ENCODE measurements at places on chromosomes 13 and 19.

DNA sequence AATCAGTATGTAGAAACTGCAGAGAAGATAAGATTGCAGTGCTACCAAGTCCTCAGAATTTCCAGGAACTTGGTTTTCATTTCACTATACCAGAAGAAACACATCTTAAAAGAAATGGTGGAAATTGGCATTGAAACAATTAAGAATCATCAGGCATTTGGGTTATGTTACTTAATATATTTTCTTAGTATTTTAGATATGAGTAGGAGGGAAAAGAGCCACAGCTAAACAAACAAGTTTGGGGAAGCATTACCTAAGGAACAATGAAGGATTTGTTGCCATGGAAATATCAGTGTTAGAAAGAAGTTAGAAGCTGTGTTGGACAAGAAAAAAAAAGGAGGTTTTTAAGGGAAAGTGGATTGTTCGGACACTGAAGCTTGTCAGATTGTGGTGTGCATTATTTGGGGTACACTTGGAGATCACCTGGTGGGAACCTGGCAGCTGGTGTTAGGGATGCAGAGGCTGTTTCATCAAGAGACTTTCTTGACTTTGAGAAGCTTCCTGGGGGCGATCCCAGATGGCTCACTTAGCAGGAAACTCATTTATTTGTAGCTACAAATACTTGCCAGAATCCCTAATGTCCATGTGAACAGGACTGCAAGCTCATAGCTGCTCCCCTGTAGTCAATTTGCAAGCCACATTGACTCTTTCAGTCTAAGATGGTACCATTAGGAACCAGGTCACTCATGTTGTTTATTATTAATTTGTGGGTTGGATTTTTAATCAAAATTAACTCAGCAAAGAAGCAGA, 246.7 kb downstream of the RFC3 start:
- DNase-seq = no peak

DNA sequence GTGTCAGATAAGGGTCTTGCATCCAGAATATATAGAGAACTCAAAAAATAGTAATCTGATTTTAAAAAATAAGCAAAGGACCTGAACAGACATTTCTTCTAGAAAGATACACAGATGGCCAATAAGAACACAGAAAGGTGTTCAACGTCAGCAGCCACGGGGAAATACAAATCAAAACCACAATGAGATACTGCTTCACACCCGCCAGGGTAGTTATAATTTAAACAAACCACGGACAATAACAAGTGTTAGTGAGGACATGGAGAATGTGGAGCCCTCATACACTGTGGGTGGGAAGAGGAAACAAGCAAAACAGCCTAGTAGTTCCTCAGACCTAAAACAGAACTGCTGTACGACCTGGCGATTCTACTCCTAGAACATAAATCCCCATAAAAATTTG, 26.7 kb upstream of the NAPA start:
- no peak for DNase-seq

- peak; percentile 73 for DNase-seq
Measured at GRCh38 chr13:110471833-110472162, 89.7 kb downstream of the RAB20 start.

GRCh38 chr19:5927441-5927821, 13.4 kb downstream of the CAPS start:
- no peak for DNase-seq

- DNase-seq = no peak
Measured at GRCh38 chr13:95049772-95050171, 251.5 kb downstream of the ABCC4 start.

DNA sequence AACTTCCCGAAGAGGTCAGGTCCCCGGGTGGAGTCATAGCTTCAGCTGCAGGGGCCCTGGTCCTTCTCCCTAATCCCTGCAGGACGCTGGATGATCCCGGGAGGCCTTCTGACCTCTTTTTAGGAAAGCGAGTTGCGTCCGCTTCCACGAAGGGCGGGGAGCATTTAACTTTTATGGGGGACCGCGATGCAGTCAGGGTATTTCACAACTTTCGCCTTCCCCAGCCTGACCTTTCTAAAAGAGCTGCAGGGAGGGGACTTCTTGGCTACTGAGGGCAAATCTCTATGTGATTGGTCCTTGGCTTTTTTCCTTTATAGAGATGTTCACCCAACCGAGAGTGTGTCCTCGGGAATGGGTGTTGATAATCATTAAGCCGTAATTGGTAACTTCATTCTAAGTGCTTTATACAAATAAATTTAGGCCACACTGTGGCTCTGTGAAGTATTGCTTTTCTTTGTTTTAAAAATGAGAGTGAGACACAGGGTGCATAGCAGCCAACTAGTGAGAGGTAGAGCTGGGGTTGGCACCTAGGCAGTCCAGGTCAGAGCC, 778 bp downstream of the ZNF230 start:
- DNase-seq = no peak

DNA sequence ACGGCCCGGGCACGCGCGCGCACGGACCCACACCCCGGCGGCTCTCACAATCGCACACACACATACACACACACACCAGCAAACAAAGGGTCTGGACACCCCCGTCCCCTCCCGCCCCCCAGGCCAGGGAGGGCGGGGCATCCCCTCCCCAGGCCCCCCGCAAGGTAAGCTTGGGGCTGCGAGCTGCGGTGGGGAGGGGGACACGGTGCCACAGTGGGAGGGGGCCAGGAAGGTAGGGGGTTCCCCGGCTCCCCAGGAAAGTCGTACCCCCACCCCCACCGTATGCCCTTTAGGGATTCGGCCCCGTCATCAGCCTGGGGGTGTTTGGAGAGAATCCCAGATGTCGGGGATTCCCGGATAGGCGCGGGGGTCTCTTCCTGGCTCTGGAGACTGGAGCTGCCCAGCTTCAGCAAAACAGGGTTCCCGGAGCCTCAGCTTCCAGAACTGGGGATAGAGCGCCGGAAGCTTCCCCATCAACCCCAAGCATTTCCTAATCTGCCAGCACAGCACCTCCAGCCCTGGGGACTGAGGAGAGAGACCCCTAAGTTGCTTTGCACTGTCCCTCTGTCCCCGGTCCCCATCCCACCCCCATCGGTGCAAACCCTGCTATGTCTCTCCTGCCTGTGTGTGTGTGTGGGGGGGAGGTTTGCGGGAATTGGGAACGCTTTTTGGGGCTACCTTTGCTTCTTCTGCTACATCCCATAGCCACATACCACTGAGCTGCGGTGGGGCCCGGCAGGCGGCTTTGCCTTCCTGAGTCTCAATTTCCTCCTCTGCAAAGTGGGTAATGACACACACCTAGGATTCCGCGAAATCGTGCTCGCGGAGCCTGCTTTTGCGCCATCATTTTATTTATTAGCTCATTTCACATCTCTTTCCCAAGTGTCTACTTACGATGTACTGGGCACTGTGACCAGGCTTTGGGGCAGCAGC, 1.8 kb upstream of the CDC37 start:
- DNase-seq = no peak

DNA sequence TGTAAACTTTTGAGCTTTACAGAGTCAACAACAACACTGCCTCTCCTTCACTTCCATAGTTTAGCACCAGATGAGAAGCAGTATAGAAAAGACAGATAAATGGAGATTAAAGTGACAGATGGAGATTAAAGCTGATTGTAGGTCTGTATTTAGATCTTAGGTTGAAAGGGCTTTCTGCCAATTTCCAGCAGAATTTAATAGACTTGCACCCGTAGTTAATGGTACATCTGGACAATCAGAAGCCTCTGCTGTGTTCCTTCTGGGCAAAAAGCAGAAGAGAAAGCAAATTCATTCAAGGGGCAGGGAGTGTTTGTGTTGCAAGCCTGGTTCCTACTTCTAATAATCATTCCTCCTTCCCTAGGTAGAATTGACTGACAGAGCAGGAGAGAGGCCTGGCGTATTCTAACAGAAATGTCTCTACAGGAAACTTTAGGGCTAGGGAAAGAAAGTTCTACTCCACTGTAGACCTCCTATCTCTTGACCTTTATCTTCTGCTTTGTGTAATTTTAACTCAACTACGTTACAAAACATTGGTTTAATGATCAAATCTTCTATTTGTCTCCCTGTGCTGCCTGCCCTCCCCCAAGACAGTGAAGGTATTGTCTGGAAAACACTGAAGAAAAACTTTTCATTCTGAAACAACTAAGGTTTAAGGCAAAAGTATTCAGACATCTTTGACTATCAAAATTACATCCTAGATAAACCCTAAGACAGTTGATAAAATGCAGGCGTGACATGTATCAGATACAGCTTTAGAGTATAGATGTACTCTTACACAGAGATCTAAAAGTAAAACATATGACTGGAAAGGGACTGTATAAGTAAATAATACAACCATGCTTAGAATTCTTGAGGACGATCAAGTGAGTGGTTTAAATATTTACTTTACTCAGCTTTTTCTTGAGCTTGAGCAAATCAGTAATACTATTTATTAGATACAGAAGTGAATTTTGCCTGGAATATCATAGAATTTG, 44.4 kb downstream of the GPC6 start:
- DNase-seq = no peak

- DNase-seq = no peak
Measured at GRCh38 chr13:72514146-72514545, 213.3 kb downstream of the MZT1 start.

DNA sequence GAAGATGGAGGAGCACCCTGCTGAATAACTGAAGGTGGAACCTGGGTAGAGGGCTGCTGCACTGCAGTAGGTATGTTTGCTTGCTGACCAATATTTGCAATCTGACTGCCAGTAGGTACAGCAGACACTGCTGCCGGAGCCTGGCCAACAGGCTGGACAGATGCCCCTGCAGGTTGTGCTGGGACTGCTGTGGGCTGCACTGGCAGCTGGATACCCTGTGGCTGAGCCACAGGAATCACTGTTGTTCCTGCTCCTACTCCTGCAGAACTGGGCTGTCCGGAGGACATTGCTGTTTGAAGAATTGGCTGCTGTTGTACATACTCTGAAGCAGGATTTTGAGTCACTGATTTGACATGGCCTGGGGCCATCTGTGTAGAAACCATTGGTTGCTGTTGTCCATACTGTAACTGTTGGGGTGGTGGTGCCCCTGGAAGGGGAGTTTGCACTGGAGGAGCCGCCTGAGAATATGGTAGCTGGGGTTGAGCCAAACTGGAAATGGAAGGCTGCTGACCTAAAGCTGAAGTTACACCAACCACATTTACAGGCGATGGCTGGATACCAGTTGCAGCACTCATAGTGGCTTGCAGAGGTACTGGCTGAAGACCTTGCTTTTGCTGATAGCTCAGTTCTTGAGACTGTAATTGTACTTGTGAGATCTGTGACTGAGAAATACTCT, 2.2 kb downstream of the TSC22D1 start:
- DNase-seq = no peak

GRCh38 chr19:19537075-19538048, 703 bp upstream of the CILP2 start:
- DNase-seq = no peak

All from putamen (tissue), 1 donor.